ENCODE measurements at places on chromosomes 1 and 21.

DNA sequence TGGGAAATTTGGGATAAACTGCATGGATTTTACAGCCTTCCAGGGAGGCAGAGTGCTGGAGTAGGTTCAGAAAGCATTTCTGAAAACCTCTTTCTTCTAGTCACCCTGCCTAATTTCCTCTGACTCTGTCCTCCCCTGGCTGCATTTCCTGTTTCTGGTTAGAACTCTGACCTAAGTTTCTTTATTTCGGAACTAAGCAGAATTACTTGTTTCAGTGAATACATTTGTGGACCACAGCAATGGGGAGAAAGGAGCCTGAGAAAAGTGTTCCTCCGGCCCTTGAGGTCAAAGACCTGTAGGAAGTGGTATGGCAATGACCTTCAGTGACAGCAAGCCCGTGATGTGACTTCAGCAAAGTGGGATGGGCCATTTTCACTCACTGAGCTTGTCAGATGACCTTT is 173.4 kb upstream of the RUNX1 start:
- DNase-seq: peak; percentile 63

DNA sequence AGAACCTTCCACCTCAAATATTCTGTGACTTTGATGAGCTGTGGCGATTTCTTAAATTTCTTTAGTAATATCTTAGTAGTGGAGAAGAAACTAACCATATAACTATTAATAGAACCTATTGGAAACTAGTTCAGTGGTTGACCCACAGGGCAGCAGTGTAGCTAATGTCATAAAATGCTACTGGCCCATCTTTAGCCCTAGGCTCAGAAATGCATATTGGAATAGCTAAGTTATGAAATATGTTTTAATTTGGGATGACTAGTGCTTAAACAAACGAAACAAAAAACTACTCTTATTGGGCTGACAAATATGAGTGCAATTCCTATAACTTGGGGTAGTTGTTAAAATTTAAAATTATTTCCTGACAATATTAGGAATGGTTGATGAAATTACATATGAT is 20.2 kb downstream of the MACO1 start:
- no peak for DNase-seq

DNA sequence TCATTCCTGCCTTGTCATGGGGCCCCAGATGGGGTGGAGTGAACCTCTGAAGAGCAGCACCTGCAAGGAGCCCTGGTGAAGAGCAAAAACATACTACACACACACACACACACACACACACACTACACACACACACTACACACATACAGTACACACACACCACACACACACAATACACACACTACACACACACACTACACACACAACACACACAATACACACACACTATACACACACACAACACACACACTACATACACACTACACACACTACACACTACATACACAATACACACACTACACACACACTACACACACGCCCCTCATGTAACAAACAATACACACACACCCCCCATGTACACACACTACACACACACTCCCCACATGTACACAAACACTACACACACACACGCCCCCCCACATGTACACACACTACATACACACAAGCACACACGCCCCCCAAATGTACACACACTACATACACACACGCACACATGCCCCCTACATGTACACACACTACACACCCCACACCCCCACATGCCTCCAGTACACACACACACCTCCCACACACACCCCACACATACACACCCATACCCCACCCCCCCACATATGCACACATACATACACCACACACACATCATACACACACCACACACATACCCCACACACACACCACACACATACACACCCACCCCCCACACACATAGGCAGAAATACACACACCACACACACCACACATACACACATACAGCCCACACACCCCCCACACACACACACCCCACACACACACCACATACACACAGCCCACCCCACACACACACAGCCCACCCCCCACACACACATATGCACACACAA is 9.3 kb downstream of the SLC2A5 start:
- no peak for DNase-seq

- peak; percentile 68 for DNase-seq
Measured at GRCh38 chr1:247448107-247448791, 9.7 kb downstream of the OR2B11 start.

- peak; percentile 35 for DNase-seq
Measured at GRCh38 chr1:98556521-98557158, 104.9 kb upstream of the SNX7 start.

DNA sequence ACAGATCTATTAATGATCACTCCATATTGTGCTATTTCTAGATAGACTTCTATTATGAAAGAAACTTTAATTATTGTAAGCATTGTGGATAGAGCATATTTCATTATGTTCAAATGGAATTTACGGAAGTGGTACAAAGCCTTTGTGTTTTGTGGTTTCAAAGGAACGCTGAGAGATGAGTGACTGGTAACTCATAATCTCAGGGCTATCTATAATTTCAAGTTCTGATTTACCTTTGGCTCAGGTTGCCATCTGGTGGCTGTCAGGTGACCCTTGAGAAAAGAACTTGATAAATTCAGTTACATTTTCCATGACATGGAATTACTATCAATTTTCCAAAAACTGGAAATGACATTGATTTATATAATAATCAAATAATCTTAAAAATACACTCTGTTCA is 12.2 kb downstream of the NTNG1 start:
- DNase-seq: peak; percentile 59

Data from M059J (cell line).